ENCODE measurements at places on chromosomes 2 and 18.
A peak's percentile ranks its signal among the peaks of the same experiment; 100 is the strongest.

- no peak for DNase-seq
Measured at GRCh38 chr2:47299555-47299954, 103.4 kb upstream of the MSH2 start.

GRCh38 chr2:69097891-69098655, 85.1 kb downstream of the ANTXR1 start:
- no peak for DNase-seq

DNA sequence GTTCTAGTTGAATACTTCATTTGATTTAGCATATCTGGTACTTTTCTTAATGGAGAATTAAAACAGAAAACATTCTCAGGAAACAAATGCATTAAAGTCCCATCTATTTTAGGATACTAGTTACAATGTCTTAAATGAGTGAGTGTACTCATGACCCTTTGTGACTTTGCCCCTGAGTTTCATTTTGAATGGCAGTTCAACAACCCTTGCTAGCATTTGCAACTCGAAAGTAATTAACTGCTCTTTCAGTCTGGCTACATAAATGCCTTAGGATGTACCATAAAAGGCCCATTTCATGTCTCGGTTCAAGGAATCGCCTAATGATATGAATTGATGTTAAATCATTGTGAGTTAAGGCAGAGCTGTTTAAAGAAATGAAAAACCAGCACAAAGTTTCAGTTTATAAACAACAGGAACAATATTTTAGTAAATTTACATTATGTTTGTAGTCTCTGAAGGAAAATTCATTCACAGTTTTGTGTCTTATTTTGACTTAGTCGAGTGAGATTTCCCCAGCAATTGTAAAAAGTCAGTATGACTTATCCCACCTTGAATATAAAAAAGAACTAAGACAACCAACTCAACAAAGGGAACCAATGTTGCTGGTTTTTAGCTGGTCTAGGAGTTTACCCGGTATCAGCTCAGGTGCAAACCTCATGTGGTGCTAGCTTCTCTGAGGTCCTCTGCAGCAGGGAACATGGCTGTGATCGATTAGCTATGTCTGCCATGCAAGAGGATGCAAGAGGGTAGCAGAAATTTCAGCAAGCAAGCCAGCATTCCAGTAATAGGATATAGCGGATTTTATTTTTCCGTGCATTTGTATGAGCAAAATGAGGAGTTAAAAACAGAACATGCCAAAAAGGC, 386.2 kb downstream of the PTPRM start:
- DNase-seq = no peak

- DNase-seq = no peak
Measured at GRCh38 chr2:64606479-64607363, 47.0 kb downstream of the SERTAD2 start.

- DNase-seq = no peak
Measured at GRCh38 chr2:96558485-96558884, 21.9 kb downstream of the ARID5A start.

DNA sequence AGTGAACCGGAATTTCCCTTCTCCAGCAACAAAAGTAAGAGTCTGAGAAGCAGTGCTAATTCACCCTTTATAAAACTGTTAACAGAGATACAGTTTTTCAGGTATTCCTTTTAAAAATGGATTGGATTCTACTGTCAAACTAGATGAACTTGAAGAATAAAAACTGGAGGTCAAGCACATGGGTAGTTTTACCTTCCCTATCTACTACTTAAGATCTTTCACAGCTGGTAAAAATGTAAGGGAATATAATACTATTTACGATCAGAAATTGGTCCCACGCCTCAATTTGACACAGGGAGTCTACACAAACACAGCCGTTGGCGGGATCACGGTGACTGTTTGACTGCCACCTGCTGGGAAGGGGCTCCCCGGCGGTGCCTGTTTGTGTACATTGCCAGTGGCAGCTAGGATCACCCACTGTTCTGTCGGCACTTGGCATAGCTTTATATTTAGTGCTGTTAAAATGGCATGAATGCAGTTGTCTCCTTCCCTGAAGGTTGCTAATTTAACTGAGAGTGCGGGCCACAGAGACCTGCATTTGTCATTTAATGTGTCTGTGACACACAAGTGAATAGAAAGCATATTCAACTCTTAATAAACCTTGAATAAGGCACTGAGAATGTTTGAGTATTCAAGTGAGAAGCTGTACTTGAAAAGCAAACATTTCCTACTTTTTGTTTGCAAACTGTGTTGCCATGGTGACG, 59.5 kb downstream of the ABCG8 start:
- DNase-seq = no peak

- no peak for DNase-seq
Measured at GRCh38 chr18:79062806-79063205, 6.4 kb upstream of the ATP9B start.

DNA sequence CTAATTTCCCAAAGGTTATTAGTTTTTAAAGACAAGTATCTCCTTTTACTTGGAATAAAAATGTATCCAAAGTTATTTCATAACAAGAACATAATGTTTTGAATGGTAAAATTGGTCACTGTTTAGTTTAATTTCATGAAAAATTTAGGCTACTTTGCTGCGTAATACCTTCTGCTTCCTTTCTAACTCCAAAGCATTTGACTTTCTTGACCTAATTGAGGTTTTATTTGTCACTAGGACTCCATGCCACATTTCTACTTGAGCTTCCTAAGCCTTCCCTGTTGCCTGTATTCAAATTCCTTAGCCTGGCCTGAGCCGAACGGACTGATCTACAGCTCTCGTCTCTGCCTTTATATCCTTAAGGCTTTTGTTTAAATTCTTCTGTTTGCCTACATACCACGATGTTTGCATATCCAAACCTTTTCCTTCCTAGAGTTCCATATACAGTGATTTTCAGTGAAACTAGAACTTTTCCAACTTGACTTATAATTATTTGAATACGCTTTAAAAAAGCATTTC, 25.1 kb downstream of the ARMC9 start:
- no peak for DNase-seq

DNA sequence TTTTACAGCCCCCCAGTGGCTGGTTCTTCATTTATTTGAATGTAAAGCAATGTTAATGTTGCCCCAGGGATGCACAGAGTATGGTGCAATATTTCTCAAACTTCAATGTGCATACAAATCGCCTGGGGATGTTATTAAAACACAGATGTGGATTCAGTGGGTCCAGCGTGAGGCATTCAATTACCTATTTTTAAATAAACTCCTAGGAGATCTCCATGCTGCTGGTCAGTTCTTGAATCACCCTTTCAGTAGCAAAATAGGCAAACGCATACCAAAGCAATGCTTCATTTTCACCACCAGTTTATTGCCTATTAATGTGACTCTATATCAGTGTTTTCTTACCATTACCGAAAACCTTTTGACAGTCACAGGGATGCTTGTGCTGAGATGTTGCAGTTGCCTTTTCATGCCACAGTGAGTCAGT, 530.7 kb downstream of the CBLN2 start:
- DNase-seq = no peak

- DNase-seq = no peak
Measured at GRCh38 chr2:11582612-11582861, 48.7 kb downstream of the GREB1 start.

DNA sequence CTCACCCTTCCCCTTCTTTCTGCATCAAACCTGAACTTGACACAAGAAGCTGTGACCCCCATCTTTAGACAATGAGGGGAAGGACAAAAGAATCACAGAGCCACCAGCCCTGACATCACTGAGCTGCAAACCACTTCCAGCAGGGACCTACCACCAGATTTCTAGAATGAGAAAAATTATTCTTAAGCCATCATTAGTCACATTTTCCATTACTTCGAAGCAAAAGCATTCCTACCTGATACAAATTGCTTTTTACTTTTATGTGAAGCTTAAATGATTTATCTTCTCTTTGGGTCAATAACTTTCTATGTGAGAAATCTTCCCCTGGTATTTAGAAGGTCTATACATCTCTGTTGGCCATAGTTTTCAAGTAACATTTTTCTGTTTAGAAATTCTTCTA, 134.8 kb downstream of the TCF4 start:
- DNase-seq = no peak

DNA sequence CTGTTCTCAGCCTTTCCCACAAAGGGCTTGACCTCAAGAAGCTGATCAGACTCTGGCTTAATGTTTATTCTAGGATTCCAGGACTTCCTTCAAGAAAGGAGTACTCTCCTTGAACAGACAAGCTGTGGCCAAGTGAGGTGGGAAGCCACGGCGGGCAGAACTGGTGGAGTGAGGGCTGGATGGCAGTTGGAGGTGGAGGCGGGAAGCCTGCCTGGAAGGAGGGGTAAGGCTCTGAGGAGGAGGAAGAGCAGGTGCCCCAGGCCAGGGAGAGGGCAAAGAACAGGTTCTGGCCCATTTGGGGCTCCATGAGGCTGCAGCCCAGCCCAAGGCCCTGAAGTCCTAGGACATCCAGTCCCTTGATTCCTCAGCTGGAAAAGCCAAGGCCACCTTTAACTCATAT, 143.9 kb downstream of the CYP26B1 start:
- DNase-seq = peak; percentile 72

GRCh38 chr2:237441605-237442274, 27.8 kb upstream of the COL6A3 start:
- no peak for DNase-seq

DNA sequence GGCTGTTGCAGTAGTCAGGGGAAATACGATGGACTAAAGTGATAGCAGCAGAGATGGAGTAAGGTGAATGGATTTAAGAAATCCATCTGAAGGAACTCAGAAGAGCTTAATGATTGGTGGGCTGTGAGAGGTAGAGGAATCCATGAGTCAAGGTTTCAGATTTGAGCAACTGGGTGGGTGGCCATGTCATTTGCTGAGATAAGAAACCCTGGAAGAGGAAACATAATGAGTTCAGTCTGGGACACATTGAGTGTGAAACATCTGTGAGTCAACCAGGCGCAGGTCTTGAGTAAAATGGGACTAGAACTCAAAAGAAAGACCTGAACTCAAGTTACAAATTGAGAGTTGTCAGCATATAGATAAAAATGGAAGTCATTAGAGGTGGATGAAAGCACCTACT, 19.7 kb upstream of the ASNSD1 start:
- no peak for DNase-seq

DNA sequence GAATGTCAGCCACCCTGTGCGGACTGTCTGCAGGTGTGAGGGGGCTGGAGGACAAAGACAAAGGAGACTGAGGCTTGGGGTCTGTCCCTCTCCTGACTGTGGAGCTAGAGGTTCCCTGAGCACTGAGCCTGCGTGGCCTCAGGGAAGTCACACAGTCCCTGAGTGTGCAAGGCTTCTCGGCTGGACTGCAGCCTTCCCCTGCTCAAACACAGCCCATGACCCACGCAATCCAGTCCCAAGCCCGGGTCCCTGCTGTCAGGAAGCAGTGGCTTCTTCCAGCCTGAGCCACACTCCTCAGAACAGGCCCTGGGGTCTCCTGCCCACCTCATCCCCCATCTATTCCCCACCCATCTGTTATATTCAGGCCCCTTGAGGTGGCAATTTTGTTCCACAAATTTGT, 2.7 kb downstream of the ASTL start:
- DNase-seq = no peak

- DNase-seq = no peak
Measured at GRCh38 chr2:240638512-240639160, 13.4 kb downstream of the GPR35 start.

DNA sequence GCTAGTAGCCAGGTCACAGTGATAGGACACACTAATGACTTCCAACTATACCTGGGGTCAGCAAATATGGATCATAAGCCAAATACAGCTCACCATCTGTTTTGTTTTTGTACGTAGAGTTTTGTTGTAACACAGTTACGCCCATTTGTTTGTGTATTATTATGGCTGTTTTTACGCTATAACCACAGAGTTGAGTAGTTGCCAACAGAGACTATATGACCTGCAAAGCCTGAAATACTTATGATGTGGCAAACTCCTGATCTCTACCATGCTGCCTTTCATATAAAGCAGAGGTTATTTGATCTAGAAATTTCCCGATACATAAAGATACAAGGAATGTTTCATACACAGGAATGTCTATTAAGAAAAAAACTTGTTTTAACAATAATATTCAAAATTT, 152.2 kb downstream of the HNMT start:
- no peak for DNase-seq

DNA sequence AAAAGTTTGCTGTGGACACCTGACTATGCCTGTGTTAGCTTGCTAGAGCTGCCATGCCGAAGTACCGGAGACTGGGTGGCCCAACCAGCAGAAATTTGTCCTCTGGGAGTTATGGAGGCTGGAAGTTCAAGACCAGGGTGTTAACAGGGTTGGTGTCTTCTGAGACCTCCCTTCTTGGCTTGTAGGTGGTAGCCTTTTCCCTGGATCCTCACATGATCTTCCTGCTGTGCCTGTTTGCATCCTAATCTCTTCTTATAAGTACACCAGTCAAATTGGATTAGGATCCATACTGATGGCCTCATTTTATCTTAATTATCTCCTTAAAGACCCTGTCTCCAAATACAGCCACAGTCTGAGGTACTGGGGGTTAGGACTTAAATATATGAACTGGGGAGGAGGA, 845 bp downstream of the TMEM177 start:
- DNase-seq = no peak

- DNase-seq = no peak
Measured at GRCh38 chr18:54696616-54697293, 105.7 kb downstream of the DYNAP start.

DNA sequence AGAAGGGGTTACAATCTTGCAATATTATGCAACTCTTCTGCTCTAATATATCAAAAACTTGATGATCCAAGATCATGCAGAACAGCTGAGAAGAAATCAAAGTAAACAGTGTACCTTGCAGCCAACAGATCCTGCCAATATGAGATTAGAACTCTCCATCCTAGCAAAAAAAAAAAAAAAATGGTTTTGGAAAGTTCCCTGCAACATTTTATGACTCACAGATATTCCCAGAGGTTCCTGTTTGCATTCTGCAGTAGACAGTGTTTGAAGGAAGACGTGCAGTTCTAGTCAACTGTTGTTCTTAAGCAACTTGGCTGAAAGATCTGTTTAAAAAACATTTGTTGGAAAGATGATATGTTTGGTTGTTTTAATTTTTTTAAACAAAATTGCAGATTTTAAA, 103.6 kb upstream of the WDR75 start:
- no peak for DNase-seq

GRCh38 chr2:583666-584065, 93.5 kb downstream of the TMEM18 start:
- no peak for DNase-seq

DNA sequence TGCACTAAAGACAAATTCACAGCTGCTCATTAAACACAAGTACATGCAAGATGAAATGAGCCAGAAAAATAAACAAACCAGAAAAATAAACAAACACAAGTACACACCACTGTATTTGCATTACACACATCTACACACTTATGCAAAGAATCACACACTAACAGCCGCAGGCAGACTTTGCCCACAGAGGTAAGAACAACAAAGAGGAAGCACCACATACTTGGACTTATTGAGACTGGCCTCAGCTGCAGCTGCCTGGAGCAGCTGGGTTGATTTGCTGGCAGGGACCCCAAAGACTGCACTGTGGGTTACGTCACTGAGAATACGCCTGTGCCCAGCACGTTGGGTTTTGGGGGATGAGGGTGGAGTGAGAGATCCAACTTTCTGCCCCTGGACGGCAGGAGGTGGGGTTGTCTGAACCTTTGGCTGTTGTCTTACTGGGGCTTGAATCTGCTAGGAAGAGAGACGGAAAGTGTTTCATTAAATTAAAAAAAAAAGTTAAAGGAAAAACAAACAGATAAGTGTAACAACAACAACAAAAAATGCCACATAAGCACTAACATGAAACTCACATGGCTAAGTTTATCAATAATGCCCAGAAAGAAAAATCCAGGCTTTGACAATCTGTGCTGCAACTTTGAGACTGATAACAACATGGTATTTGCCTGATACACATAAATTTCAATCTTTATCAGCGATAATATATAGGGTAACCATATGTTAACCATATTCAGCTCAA, 71.9 kb upstream of the NFU1 start:
- DNase-seq = no peak

All from vagina (tissue), 2 donors.